CD8-positive, alpha-beta T cell (primary cell): ENCODE measurements at places on chromosomes 5 and 9. TPM values are rescaled to one million over a fixed set of nuclear protein-coding genes. Genes with fewer than 3 reads are reported as not detected.

CWC27 gene
- total RNA-seq, result 15.5 TPM

FST gene
- total RNA-seq, result not detected

TUSC1 gene
- not detected for total RNA-seq

TRIP13 gene
- 0.33 TPM for total RNA-seq

PCDHA3 gene
- not detected for total RNA-seq

BDP1 gene
- 33.2 TPM for total RNA-seq

GBGT1 gene
- 0.53 TPM for total RNA-seq

IFNE gene
- not detected for total RNA-seq

PCDHGB5 gene
- total RNA-seq, result not detected

CRB2 gene
- total RNA-seq, result not detected

SEMA6A gene
- total RNA-seq, result not detected

ACTBL2 gene
- total RNA-seq, result not detected

PRDM9 gene
- total RNA-seq, result not detected

NKD2 gene
- 0.33 TPM for total RNA-seq

FBLL1 gene
- total RNA-seq, result not detected

RNF44 gene
- total RNA-seq, result 199 TPM

ENHO gene
- total RNA-seq, result not detected

ADAMTS6 gene
- 4.3 TPM for total RNA-seq

SLC25A2 gene
- not detected for total RNA-seq

PDZD2 gene
- 0.35 TPM for total RNA-seq

PCDHB9 gene
- total RNA-seq, result not detected
